Activated gamma-delta T cell (primary cell): ENCODE measurements at places on chromosomes 7 and 10.

- DNase-seq, result no peak
Observed at GRCh38 chr10:25811052-25811685, 122.9 kb upstream of the MYO3A start.

DNA sequence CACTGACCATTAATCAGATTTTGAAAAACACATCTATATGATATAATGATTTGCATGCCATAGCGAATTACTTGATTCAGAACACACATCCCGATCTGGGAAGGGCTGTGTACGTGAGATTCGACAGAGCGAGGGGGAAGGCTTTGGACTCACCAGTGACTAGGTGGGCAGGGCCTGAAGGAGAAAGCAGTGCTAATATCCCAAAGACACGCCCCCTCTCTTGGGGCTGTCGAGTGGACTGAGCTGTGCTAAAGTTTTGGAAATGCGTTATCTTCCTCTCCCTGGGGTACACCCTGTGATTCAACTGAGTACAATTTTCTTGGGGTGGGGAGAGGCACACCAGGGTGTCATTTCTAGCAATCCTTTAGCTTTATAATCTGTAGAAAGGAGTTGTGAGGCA, 1.8 kb downstream of the LRRC17 start:
- DNase-seq, result no peak

DNA sequence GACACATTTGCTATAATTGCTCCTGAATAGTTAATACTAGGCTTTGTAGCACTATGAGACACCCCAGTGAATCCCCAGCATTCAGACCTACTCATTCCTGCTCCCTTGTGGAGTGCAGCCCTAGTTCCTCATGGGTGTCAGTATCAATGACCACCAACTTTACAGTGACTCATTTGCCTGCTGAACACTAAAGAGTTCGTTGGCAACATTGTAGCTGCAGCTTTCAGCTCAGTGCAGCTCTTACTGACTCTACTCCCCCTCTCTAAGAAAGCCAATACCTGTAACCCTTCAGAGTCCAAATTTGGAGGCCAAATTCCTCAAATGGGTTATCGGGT, 127.1 kb upstream of the MTPN start:
- no peak for DNase-seq

DNA sequence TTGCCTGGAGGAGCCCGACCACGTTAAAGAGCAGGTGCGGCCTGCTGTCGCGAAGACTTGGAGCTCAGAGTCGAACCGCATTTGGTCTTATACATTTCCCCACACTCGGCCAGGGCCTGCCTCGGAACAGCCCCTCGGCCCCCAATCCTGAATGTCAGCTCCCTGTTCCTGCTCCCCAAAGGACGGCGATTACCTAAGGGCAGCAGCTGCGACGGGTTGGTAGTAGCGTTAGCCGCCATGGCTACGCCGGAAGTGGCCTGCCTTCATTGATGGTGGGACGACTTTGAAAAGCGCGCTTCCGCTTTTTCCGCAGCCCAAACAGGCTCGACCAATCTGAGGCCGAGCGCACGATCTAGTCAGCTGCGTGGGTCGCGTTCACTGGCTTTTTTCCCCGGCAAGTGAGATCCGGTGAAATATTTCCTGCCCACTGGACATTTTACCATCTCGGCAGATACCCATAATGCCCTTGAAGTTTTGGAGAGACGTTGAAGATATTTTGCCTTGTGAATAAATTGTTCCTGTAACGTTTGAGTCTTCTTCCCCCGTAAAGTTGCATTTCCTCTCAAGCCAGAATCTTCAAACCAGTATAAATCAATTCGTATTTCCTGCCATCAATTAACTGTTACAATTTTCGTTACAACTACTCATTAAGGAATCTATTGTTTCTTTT, at the start of gene LSM5:
LSM5 (minus strand) TSS at position 254 of the 670 bp plus-strand sequence; CDS start at position 239, 15 bp downstream.
- DNase-seq, result peak; percentile 58

GRCh38 chr7:91431601-91432000, 167.4 kb downstream of the FZD1 start:
- DNase-seq, result no peak
